ENCODE measurements at places on chromosomes 7 and 10. TPM values are rescaled to one million over a fixed set of nuclear protein-coding genes. Genes with fewer than 3 reads are reported as not detected.

GRCh38 chr10:22219308-22219707 is 1.5 kb upstream of the EBLN1 start:
- no peak for DNase-seq

GRCh38 chr7:74134117-74134620 is 40.0 kb upstream of the EIF4H start:
- no peak for DNase-seq

DNA sequence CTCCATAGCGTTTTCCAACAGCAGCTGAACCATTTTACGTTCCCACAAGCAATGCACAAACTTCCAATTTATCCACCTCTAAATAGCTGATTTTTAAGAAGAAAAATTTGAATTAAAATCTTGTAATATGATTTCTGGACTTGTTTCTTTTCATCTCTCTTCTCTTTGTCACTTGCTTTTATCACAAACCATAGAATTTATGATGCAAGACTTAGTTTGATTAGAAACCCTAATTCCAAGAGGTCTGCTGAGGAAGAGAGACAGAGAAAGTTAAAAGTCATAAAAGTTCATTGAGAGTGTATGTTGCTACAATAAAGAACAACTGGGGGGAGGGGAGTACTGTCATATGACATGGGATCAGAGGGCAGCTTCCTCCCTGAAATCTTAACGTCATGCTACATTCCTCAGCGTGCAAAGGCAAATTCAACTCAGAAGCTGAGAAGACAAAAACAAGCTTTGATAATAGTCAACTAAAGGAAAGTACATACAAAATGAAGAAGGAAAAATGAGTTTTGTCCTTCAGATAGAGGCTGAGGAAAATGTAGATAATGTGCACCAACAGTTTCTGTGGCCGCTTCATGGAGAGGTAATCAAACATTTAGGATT is 18.4 kb upstream of the CUBN start:
- DNase-seq = no peak

DNA sequence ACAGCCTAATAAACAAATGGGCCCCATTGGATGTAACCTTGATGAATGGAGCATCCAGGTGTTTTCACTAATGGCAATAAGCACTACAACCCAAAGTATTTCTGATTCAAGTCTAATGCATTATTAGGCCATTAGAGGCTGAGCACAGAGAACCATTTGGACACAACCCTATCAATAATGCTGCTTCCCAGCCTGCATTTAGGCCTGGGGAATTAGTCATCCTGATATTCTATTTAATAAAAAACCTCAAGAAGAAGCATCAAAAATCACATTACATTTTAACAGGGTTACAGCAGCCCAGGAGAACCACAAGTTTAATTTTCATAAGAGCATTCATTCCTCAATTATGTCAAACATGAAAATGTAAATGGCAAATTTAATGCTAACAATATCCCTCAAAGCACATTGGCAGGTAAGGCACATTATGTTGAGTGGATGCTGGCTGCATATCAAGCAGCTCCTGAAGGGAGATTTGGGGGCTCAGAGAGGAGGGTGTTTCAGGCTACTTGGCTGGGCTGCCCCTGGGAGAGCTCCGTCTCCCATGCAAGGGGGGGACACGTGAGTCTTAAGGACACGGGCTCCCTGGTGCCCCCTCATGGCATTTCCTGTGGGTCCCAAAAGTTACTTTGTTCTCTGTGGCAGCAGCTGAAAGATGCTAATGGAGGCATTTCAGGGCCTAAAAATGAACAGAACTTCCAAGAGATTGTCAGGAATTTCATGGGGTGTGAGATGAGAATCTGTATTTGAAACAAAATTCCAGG is 143.4 kb downstream of the HERPUD2 start:
- no peak for DNase-seq

GRCh38 chr7:71626206-71626605 is 494.3 kb downstream of the GALNT17 start:
- no peak for DNase-seq

DNA sequence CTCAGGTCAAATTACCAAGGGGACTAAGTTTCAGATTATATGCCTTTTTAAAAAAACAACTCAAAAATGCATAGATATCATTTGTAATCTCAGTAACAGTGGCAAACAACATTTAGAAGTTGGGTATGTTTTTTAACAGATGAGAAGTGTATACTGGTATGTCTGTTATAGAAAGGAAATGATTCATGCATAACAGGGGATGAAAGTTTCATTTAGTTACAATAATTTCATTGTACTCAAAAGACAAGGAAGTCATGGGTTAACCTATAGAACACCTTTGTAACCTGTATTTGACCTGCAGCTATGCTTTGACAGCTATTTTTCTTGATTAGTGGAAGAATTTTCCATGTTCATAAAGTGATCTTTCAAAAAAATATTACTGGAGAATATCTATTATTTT is 35.4 kb upstream of the FAM133B start:
- no peak for DNase-seq

- DNase-seq = no peak
Observed at GRCh38 chr10:95268438-95268837, 22.4 kb downstream of the PDLIM1 start.

The EMX2 gene
- 3.0 TPM for total RNA-seq

The PPIA gene
- total RNA-seq = 2,742 TPM

The SEPHS1 gene
- total RNA-seq = 23.1 TPM

The CYP3A5 gene
- total RNA-seq = 448 TPM
